T-cell (primary cell): ENCODE measurements at places on chromosomes 5 and 9. TPM values are rescaled to one million over a fixed set of nuclear protein-coding genes. Genes with fewer than 3 reads are reported as not detected.

C5orf58 gene
- total RNA-seq, result not detected

DOCK2 gene
- 197 TPM for total RNA-seq

GRCh38 chr5:178794433-178794832, 64.0 kb upstream of the ZNF354A start:
- no peaks in the 10 kb centered on the region for H3K36me3 ChIP-seq
- no peaks in the 10 kb centered on the region for H3K4me1 ChIP-seq
- no peak overlapping the region for H3K4me3 ChIP-seq
- no peak for DNase-seq
- H3K27me3 ChIP-seq, result peaks cover 33% of the 10 kb centered on the region

BASP1 gene
- 0.47 TPM for total RNA-seq
